Activated gamma-delta T cell (primary cell): ENCODE measurements at places on chromosomes 7 and 10.

DNA sequence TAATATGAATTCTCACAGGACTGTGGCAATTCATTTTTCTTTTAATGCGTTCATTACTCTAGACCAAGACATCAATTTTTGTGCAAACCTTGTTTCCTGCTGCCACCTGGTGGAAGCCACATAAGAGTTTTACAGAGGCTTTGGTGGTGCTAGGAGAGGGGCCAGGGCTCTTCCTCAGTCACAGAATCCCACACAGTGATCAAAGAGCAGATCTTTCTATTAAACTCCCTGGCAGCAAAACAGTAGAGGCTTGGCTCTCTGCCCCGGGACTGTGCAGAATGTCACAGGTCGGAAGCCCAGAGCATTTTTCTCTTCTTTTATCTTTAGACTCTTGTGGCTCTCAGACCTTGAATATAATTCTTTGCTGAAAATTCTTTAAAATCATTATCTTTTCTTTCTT is 506.4 kb upstream of the C7orf33 start:
- DNase-seq, result no peak

GRCh38 chr7:37304921-37305320 is 143.7 kb downstream of the ELMO1 start:
- no peak for DNase-seq

DNA sequence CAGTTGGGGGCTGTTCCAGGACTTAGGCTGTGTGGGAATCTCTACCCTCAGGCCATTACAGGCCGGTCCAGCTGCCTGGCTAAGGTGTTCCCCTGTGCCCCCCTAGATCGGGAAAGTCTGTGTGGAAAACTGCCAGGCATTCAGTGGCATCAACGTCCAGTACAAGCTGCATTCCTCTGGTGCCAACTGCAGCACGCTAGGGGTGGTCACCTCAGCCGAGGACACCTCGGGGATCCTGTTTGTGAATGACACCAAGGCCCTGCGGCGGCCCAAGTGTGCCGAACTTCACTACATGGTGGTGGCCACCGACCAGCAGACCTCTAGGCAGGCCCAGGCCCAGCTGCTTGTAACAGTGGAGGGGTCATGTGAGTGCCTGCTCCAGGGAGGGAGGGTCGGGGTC is 27.1 kb upstream of the CSGALNACT2 start:
- DNase-seq, result no peak

DNA sequence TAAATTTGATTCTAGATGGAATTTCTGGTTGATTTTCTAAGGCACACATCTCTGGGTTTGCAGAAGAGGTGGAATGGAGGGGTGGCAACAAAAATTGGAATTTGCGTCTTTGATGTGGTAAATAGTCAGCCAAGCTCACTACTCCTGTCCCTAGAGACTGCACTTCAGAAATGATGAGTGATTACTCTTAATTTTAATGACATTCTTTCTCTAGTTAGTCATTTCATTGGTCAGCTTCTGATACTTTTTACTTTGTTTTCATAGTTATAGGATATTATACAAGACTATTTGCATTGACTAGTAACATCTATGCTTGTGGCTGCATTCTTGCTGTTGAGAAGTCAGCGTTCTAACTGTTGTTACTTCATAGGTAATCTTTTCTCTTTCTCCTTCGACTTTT is 658.3 kb downstream of the SUGCT start:
- no peak for DNase-seq

GRCh38 chr10:49308881-49309280 is 9.9 kb downstream of the C10orf71 start:
- no peak for DNase-seq

DNA sequence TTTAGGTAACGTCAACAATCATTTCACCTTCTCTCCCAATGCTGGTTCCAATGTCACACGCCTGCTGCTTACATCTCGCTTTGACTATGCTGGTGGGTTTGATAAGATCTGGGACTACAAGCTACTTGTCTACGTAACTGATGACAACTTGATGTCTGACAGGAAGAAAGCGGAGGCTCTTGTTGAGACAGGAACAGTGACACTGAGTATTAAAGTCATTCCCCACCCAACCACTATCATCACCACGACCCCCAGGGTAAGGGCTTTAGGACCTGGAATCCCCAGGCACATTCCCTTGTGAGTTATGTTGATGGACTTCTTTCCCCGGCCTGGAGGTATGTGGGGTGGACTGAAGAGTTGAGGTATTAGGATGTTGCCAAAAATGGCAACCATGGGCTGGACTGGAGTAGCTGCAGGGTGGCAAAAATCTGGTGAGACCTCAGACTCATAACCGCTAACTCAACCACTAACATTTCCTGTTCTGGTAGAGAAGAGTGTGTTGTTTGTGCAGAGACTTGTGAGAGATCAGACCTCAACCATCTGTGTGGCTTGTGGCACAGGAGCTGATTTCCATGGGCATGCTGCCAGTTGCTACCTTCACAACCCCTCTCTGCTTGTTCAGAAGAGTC is 59.2 kb downstream of the CDHR3 start:
- DNase-seq, result no peak

DNA sequence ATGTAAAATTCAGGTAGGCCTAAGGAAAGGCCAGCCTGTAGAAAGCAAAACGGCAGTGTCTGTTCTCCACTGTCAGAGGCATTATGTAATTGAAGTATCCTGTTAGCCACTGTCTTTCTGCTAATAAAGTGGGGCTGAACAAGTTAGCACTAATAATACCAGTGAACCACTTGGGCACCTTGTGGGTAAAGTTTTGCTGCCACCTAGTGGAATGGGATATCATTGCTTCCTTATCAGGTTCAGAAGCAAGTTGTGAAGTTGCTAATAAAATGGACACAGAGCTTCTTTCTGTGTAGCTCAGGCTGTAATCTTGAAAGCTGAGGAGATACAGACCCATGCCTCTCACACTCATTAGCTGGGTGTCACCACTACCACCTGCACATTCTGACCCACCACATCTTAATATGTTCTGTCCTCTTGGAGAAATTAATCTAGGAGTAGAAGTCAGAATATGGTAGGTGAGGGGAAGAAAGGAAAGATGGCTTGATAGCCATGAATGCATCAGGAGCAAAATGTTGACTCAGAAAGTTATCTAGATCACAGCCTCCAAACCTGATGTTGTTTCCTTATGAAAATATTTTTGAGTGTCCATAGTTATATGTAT is 175.1 kb downstream of the SEPTIN7 start:
- no peak for DNase-seq

DNA sequence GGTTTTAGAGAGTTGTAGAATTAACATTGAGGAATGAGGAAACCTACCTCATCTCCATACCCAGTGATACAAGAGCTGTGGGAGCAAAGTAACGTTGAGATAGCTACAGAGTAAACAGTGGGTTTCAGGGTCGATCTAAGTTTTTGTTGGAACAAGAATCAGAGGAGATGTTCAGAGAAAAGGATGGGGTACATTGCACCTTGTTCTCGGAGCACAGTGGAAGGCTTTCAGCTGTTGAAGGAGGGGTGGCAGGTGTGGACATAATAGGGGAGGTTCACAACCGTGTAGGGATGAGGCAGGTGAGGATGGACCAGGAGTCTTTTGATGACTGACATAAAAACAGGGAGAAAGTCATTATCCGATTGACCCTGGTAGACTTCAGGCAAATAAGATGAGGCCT is 121.7 kb downstream of the MLLT10 start:
- DNase-seq, result no peak

DNA sequence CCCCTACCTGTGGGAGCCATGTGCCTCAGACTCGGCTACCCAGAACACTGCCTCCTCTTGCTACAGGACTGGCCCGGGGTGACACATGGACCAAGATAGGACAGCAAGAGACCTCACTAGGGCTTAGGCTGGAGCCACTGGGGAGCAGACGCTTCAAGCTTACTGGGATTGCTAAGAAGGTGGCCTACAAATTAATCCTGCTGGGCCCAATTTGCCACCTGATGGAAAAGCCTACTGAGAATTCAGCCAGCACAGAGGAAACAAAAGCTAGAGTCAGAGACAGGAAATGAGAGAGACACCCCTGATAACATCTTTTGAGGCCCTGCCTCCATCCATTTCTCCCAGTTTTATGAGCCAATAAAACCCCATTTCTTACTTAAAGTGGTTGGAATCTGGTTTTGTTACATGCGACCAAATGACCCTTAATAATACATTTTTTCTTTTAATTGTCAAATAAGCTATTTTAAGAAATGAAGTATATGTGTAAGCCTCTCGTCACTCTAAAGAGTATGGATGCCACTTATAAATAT is 282.1 kb downstream of the CXCL12 start:
- no peak for DNase-seq

- no peak for DNase-seq
These were observed 75.6 kb upstream of the LRRC4 start for GRCh38 chr7:128106821-128107220.

GRCh38 chr10:71696628-71697326 is 22.8 kb downstream of the C10orf105 start:
- DNase-seq, result no peak

GRCh38 chr10:299512-299911 is 164.3 kb downstream of the ZMYND11 start:
- DNase-seq, result no peak

GRCh38 chr7:151599401-151600227 is 79.9 kb upstream of the RHEB start:
- DNase-seq, result no peak

DNA sequence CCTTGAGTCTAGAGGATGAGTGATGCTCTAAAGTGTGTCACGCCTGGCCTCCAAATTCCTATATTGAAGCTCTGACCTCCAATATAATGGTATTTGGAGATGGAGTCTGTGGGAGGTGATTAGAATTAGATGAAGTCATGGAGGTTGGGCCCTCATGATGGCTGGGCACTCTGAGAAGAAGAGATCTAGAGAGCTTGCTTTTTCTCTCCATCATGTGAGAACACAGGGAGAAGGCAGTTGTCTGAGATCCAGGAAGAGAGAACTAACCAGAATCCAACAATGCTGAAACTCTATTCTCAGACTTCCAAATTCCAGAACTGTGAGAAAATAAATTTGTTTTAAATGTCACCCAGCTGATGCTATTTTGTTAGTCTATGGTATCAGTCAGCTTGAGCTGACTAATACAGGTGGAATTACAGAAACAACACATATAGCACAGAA is 15.1 kb downstream of the RNF216 start:
- no peak for DNase-seq

DNA sequence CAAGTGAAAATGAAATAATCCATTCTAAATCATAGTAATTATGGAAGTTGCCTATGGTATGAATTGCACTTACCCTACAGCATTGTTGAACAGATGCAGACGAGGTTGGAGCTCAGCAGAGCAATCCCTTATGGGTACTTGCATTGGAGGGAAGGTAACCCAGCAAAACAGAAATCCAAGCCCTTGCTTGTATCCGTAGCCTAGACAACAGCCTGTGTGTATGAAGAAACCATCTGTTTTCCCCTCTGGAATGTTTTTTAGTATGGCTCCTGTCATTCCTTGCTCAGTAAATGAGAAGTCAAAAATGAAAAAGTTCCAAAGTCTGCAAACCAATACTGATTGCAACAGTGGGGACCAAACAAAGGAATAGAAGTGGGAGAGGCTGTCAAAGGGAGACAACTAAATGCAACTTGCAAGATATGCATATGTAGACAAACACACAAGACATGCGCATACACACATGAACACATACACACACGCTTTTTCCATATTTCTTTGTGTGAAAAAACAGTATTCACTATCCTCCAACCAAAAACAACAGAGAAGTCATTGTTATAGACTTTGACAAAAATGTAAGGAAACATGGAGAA is 260.8 kb downstream of the DYNC1I1 start:
- DNase-seq, result no peak

DNA sequence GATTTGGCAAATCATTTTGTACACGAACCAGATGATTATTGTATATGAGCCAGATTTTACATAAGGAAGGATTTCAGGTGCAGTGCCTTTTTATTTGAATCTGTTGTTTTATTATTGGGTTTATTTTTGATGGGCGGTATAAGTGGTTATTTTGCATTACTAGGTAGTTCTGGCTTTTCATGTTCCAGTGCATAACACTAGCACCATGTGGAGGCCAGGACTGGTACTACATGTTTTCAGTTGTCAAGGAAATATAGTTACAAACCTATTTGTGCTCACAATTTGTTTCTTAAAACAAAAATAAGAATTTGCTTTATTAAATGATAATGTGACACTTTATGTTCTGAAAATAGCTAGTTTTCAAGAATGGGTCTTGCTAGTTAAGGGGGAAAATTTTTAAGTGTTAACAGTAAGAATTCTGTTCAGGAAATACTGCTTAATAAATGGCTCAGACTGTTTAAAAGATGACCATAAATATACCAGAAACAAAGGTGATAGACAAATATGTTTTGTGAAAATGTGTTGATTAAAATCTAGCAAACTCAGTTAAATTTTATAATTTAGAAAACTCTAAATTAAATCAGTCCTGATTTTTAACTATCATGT is 7.1 kb upstream of the SEMA3E start:
- no peak for DNase-seq

DNA sequence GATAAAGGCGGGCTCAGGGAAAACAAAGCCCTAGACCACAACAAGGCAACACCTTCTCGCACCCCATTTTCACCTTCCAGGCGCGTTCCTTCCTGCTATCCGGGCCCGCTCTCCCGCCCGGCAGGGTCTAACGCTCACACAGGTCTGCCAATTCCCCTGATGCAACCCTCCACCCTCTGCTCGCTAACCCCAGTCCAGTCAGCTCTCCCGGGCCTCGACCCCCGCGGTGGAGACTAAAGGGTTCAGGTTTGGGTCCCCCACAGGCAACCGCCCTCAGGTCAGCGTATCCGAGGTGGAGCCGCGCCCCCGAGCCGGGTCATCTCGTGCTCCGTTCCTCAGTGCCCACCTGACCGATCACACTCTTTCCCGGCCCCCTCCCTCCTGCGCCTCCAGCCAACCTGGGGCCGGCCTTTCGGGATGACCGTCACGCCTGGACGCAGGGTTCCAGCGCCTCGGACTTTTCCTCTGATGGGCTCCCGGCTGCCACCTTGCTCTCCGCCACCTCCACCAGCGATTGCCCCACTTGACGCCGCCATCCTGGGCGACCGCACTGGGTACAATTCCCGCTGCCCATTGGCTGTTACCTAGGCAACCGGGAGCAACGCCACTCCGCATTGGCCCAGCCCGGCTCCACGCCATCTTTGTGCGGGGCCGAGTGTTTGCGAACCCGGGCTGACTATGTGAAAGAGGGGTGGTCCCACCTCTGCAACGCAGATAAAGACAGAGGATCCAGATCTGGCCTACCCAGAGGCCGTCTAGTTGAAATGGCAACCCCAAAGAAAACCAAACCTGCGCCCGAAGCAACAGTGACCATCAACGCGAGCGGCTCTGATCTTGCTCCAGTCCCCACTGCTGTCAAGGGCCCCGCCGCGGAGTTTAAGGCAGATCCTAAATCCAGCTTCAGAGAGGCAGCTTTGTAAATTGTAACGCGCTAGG is at the start of gene MORN4:
Gene MORN4 (minus strand): TSS at position 552 of the 936 bp plus-strand sequence. CDS start 13,847 bp downstream, outside the sequence.
- peak; percentile 70 for DNase-seq

DNA sequence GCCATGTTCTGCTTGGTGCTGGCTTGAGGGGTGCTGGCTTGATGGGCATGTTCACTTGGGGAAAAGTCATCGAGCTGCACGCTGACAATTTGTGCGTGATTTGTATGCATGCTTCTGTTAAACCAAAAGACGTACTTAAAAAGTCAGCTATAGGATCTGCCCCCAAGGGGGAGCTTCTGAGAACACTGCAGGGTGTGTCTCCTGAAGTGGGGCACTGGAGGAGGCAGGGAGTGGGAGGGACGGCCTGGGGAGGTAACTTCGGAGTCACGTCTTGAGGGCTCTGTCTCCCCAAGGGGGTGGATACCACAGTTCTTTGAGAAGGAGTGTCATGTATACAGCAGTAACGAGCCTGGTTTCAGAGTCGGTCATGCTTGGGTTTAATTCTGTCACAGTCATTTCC is 406.5 kb downstream of the PLXNA4 start:
- DNase-seq, result no peak

GRCh38 chr10:94963901-94964300 is 25.4 kb downstream of the CYP2C9 start:
- no peak for DNase-seq

- DNase-seq, result no peak
These were observed 236.5 kb upstream of the PTN start for GRCh38 chr7:137579913-137580640.
